Islet precursor cell (in vitro differentiated cells): ENCODE measurements at places on chromosomes 16 and 17.

DNA sequence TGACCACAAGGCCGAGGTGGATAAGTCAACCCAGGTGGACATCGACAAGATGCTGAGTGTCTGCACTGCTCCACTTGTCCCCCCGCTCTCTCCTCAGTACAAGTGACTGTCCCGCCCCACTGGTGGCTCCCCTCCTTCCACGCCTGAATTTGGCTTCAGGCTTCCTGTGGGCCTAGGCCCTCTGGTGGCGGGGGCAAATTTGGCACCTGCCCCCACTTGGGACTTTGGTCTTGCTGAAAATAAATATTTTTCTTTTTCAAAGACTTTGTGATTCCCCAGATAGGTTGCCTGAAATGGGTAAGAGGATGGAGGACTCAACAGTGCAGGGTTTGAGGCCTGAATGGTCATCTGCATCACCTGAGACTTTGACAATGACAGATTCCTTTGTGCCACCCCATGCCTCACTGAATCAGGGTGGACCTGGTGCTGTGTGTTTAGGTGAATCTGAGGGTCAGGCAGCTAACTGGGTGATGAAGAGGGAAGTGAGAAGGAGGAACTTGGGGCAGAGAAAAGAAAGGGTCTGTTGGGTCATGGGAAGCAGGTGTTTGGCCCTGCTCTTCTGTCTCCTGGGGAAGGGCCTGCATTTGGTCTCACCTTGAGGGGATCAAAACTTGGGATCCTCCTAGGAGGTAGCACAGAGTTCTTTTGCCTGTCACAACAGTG is 2.0 kb downstream of the C16orf86 start:
- no peak for DNase-seq

DNA sequence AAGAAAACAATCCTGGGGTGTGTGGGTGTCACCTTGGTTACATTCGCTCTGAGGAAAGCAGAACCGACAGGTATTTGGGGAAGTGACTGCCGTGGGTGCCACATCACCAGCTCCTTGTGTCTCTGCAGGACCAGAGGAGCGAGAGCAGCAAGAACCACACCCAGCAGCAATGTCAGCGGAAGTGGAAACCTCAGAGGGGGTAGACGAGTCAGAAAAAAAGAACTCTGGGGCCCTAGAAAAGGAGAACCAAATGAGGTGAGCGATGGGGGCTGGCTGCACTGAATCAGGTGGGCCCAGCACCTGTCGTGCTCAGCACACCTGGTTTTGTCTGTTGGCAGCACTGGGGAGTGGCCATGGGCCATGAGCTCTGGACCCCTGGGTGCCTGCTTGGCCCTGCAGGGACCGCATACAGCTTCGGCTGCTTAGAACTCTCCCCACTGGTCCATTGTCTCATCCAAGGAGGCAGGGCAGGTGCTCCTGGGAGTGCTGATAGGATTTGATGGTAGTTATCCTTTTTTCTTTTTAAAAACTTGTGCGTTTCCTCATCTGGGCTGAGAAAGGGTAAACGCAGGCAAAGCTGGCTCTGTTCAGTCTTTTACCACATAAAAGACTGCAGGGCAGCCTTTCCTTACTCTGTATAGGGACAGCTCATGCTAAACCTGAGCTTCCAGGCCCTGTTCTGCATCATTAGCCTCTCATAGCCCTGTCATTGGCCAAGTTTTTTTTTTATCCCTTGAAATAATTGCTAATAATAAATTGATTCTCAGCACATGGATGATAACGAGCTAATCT is 29.4 kb downstream of the HMOX2 start:
- no peak for DNase-seq

DNA sequence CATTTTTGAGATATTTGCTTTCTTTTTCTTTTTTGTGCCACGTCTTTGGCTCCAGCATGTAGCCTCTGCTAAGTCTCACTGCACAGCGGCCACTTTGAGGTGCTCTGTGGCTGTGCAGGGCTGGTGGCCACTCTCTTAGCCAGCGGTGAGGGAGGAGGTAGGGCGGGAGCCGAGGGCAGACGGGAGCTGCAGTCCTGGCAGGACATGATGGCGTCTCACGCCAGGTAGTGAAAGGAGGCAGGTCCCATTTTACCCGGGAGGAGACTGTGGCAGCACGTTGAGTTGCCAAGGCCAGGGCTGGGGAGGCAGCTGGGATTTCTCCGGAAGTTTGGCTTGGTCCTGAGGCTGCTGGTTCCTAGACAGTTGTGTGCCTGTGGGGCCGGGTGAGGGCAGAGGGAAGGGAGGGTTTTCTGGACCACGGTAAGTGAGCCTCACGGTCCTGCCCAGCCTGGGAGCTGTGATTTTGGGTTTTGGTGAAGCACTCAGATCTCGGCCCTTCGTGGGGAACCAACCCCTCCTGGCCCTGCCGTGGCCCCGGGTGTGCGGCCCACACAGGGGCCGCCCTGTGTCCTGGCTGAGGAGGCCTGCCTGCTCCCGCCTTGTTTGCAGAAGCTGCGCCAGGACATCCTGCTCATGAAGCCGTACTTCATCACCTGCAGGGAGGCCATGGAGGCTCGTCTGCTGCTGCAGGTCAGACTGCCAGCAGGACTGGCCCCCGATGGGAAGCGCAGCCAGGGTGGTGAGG is 14.4 kb downstream of the DEF8 start:
- DNase-seq, result no peak

DNA sequence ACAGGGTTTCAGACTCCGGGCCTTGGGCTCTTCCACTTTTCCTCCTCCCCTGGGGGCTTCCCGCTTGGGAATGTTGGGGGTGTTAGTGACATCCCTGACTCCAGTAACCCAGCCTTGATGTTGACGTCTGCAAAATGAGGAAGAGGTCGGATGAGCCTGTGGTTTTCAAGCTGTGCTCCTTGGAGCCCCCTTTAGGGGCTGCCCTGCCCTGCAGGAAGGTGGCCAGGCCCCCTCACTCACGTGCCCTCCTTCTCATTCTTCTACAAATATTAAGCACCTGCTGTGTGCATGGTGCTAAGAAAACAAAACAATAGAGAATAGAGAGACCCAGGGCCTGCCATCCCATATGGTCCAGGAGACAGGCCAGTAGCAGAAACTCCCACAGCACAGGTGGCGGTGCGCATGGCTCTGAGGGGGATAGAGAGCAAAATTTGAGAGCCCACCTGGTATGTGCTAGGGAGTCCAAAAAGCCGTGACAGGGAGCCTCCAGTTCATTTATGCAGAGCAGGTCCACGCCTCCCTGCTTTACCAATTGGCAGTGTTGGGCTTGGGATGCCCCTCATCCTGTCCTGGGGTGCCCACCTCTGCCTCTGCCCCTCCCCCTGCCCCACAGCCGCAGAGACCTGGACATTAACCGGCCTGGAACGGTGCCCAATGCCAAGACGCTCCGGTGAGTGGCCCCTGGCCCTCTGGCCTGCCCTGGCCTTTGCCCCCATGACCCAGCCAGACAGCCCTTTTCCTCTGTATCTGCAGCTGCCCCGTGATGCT is 7.4 kb downstream of the NDRG4 start:
- DNase-seq, result no peak

- DNase-seq, result no peak
These were observed 684 bp upstream of the APPBP2 start for GRCh38 chr17:60526726-60527125.

DNA sequence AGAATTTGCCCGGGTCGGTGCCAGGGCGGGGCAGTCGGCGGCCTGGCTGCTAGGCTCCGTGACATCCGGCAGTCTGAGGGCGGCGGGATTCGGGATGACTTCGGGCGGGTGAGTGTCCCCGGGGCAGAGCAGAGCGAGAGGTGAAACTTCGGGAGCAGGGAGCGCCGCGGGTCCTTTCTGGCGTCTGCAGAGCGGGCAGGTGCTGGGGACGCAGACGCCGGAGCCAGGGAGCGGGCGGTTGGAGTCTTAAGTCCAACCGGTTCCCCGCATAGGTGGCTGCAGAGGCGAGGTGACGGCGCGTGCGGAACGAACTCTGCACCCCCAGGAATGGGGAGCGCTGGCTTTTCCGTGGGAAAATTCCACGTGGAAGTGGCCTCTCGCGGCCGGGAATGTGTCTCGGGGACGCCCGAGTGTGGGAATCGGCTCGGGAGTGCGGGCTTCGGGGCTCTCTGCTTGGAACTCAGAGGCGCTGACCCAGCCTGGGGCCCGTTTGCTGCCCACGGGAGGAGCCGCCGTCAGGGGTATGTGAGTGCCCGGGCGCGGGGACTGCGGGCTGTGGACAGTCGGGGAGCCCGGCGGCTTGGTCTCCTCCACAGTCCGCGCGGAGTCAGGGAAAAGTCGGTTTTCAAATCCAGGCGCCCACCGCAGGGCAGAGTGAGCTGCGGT is at the start of gene B4GALNT2:
Gene B4GALNT2, plus strand, starts transcription at position 71 of the 666 bp plus-strand sequence. Its CDS starts 24 bp downstream, at position 95.
- peak; percentile 74 for DNase-seq

- peak; percentile 37 for DNase-seq
These were observed 33.8 kb downstream of the MPRIP start for GRCh38 chr17:17076066-17076465.
